ENCODE measurements at places on chromosomes 7 and 10. TPM values are rescaled to one million over a fixed set of nuclear protein-coding genes. Genes with fewer than 3 reads are reported as not detected.

GRCh38 chr10:70540089-70540788 lies 61.7 kb downstream of the PALD1 start:
- peak; percentile 58 for DNase-seq

GRCh38 chr7:47195641-47196040 lies 386.3 kb downstream of the TNS3 start:
- no peak for DNase-seq

DNA sequence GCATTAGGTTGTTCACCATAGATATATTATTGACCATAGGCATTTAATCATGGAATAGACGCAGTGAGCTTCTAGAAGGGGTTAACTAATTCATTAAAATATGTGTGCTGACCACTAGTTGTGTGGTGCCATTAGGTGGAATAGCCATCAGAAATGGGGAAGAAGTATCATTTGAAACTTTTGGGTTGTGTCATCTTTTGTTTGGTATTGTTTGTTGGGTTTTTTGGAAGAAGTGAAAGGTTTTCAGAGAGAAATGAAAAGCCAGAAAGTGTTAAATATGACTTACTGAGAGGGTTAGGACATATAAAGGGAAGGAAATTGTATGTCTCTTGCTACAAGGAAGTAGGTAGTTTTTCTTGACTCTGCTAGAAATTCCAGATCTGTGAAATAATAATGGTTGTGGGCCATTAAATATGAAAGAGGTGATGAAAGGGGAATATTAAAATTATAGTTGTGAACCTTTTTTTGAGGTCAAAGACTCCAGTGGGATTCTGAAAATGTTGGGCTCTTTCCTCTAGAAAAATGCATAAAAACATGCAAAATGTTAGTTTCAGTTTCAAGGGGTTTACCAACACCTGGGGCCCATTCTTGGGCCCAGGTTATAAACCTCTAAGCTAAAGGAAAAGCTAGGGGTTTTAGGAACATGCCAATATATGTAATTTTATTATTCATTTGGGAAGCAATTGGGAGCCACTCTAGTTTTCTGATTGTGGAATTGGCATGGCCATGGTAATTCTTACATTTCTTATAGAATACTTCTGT lies 348.5 kb downstream of the BBS9 start:
- DNase-seq, result no peak

- DNase-seq, result no peak
These were observed 837 bp upstream of the IGFBP3 start for GRCh38 chr7:45921699-45922519.

POLR2J3 gene
- total RNA-seq, result 45.5 TPM
